Endothelial cell of umbilical vein (primary cell): ENCODE measurements at places on chromosomes 5 and 9.

GRCh38 chr5:77449277-77449676 lies 42.8 kb downstream of the WDR41 start:
- no peak for DNase-seq

GRCh38 chr9:107033966-107034365 lies 171.0 kb downstream of the ZNF462 start:
- DNase-seq: no peak

GRCh38 chr5:109876941-109877669 lies 187.4 kb downstream of the MAN2A1 start:
- no peak for DNase-seq

DNA sequence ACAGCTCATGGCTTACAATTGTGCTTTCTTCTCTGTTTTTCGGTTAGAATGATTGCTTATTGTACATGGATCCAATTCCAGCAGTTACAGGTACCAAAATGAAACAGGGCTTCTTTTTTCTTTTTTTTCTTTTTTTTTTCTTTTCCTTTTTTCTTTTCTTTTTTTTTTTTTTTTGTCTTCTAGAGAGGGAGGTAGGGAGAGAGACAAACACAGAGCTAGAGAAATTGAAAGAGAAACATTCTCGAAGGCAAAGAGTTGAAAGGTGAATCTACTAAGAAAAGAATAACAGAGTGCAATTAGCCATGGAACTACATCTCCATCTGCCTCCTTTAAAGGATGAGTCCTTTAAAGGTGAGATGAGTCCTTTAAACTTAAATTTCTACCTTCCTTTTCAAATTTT lies 1.0 kb upstream of the EDIL3 start:
- no peak for DNase-seq

- no peak for DNase-seq
These were observed 1310.0 kb upstream of the C9orf72 start for GRCh38 chr9:28883234-28883633.

DNA sequence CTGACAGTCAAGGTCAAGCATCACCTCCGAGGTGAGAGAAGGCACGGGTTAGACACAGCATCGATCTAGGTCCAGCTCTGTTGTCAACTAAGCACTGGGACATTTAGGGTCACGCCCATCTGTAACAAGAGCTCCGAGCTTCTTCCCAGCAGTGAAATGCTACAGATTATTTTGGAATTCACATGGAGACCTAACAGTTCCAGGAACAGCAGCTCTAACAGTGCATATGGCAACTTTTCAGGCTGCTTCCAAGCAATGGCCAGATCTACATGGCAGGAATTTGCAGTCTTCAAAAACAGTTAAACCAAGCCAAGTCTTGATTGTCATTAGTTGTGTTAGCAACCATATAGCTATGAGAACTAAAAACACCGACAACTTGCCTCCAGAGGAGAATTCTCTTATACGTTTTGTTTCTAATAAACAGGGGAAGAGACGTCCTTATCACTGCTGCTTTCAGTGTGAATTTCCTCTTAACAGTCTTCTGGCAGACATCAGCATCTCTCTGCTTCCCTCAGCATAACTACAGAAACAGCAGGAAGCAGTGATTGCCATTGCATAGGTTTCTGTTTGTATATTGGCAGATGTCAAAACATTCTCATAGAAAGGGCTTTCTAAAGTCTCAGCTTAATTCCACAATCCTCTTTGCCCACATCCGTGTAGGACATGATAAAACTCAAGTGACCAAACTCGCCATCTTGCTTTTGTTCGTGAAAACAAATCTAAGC lies 242.1 kb upstream of the DAPK1 start:
- no peak for DNase-seq

DNA sequence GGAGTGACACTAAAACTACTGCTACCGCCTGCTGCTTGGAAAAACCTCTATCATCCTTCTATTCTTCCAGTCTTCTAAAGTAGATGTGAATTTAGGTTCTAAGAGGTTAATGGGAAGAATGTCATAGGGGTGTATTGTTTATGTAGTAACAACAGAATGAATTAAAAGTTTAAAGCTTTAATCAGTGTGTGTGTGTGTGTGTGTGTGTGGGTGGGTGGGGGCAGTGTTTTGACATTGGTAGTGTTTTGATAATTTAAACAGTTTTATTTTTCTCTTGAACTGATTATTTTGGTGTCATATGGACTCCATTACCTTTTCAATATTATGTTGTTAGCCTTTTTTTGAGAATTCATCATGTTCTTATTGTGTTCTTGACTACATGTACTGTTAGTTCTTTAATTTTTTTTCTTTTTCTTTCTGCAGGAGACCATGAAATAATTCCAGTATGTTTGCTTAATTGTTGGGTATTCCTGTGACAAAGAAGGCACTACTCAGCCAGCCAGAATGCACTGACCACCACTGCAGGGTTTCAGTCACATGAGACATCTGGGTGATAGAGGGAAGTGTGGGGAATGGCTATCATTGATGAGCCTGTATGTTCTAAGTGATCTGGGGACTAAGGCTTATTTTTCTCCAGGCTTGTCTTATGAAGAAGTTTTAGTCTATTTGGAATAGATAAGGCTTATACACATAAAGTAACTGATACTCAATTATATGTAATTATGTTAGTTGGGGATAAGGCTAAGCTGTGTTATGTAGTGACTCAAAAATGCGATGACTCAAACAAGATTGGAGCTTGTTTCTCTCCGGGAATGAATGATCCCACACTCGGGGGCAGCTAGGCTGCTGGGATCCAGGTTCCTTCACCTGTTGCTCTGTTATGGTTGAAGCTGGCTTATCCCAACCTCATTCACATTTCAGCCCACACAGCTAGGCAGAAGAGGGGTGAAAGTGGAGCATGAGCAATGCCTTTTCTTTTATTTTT lies 50.2 kb upstream of the ACTBL2 start:
- DNase-seq: no peak

DNA sequence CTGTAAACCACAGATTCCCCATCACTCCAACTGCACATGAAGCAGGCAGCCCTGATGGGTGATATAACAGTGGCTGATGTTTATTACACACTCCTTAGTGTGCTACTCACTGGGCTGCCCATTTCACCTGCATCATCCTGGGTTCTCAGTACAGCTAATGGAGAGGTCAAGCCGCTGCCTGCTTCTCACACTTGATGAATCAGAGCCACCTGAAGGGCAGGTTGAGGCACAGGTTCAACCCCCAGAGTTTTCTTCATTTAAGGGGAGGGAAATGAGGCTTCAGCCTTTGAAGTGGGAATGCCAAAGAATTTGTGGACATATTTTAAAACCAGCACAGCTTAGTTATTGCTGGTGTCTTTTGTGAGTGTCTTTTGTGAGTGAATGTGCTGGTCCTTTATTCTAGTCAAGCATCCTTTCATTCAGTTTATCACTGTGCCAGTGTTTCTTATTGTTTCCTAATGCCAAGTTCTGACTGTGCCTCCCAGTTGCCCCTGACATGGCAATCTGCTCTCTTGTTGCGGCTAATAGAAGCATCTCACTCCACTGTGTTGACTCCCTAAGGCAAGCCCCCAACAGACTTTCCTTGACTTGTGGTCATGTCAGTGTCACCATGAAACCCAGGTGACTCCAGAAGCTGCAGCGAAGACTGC lies 109.2 kb downstream of the FBXL7 start:
- DNase-seq: no peak

DNA sequence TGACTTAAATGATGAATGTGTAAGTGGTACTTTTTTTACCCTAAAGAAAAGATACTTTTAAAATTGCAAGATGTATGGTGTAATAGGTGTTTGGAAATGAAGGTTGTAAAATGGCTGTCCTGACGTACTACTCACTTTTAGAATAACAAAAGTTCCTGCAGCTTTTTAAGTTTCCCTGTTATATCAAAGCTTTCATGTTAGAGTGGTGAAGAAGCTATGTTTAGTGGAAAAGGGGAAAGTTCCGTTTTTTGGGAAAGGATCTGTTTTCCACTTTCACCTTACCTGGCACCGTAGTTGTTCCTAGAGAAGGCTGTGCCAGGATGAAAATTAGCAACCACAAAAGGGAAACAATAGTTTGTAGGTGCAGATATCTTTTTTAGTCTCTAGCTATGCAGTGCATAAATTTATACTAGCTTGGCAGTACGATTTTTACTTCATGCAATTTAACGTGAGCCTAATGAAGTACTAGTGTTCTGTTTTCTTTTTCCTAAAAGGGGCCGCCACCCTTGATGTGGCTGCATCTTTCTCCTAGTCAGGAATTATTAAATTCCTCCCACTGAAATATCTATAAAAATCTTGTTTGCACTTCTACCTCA lies 1.3 kb downstream of the TNPO1 start:
- peak; percentile 43 for DNase-seq

GRCh38 chr9:38671372-38671731 lies 48.6 kb downstream of the FAM240B start:
- no peak for DNase-seq

- DNase-seq: no peak
These were observed 144.9 kb downstream of the MTX3 start for GRCh38 chr5:79846198-79846521.

- no peak for DNase-seq
These were observed 114.5 kb downstream of the GNA14 start for GRCh38 chr9:77533671-77534070.

DNA sequence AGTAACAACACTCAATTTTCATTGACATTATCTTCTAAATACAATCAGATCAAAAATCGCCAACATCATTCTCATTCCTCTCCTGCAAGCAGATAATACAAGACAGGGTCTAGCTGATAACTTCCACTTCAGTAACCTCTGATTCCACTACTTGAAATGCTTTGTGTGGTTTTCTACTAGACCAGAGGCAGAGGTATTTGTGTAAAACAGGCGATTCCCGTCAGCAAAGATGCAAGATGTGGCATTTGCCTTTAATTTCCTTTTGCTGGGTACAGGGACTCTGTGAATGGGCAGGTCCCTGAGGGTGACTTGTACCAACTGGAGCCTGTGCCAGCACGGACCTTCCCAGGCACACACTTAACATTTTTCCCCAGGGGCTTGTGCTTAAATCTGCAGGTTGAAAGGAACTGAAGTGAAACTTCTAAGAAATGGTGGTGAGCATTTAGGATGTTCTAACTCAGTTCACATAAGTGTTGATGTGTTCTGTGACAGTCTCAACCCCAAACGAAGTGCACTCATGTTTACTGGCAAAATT lies 625.5 kb upstream of the WWC1 start:
- no peak for DNase-seq

DNA sequence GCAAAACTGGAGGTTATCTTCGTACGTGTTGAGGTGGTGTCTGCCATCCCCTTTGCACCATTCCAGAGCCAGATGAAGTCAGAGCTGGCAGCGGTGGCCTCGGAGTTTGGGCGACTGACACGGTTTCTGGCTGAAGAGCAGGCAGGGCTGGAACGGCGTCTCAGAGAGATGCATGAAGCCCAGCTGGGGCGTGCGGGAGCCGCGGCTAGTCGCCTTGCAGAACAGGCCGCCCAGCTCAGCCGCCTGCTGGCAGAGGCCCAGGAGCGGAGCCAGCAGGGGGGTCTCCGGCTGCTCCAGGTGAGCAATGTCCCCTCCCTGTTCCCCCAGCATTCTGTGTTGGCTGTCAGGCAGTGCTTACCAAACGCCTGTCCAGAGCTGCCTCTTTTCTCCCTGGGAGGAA lies 9.5 kb downstream of the TRIM41 start:
- no peak for DNase-seq

DNA sequence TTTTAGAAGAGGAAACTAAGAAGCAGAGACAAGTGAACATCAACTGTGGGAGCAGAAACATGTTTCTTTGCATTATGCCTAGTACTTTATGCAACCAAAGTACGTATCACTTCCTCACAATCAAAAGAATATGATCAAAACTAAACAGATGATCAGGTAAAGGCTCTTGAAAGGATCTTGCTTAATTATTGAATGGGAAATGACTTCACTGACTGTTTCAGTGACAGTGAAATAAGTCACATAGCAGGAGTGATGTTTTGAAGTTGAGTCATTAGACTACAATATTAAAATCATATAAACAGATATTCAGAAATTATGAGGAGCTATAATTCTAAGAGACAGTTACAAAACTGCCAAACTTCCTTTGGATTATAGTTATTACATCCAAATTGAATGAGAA lies 527.3 kb downstream of the MTRR start:
- no peak for DNase-seq

- no peak for DNase-seq
These were observed 48.2 kb downstream of the NKD2 start for GRCh38 chr5:1056611-1057484.

DNA sequence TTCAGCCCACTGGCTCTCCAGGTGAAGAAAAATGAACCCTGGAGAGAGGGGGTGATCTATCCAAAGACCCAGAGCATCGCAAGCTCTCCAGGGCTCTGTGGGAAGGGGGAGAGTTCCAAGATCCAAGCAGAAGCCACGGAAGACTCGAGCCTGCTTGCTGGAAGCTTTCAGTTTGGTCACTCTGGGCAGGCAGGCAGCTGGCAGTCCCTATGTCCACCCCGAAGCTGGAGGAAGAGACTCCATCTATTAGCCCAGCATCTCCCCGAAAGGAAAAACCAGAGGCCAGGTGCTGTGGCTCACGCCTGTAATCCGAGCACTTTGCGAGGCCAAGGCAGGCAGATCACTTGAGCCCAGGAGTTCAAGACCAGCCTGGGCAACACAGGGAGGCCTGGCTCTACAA lies 10.7 kb upstream of the SPARC start:
- no peak for DNase-seq

GRCh38 chr5:140113180-140113698 lies 670 bp upstream of the PURA start:
- DNase-seq: peak; percentile 10

DNA sequence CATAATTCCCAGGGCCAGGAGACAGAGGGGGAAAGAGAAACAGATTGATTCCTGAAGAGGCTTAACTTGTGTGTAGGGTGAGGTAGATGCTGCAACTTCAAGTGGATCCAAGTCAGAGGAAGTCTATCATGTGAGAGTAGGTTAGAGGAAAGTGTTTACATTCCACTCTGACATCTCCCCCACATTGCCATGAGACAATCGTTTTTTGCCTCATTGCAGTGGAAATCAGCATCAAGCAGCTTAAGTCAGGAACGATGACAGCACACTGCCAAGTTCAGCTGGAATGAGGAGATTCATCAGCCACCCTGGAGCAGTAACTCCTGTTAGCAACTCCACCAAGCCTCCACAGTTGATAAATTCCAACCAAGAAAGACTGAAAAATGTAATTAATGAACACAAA lies 689.7 kb upstream of the MEF2C start:
- DNase-seq: no peak

DNA sequence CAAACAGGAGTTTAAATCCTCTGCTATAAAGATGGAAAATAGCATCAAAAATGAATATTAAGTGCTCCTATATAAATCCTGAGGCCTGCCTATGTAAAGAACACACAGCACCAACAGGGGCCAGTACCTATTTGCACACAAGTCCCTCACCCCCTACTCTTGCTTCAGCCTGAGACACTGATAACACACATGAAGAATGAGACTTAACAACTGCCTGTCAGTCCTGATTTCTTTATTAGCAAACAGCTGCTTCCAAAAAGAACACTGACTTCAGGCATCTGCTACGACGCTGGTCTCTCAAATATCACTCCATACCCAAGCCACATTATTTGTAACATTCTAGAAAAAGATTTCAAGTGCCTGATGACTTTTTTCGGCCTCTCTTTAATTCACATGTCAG lies 55.5 kb downstream of the MYO10 start:
- DNase-seq: no peak

DNA sequence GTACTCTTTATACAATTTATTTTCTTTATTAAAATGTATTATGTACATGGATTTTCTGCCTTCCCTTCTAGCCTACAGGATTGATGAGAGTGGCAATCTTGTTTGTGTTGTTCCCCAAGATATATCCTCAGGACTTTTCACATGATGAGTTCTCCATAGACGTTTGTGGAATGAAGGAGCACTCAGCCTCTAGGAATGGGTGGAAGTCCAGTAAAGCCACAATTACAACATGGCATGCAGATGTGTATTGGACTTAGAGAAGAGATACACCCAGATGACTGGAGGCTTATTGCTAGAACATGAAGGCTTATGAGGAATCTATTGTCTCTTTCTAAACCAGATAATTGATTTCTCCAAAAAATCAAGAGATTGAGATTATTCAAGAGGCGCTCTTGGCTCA lies 8.2 kb upstream of the DOCK2 start:
- no peak for DNase-seq
